ENCODE measurements at places on chromosomes 6 and 20.

DNA sequence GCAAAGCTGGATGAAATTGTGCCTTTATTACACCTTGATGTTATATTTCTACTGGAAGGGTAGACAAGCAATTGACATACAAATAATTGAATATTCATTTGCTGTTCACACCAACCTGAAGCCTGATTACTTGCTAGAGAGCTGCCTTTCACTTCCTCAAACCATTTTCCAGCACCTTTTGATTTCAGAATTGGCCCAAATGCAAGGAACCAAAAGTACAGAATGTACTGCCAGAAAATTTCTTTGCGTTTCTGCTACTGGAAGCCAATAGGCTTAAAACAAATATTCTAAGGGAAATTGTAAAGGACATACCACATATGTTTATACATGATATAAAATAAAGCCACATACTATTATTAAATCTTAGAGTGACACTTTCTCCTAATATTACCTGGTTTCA is 94.5 kb downstream of the RFPL4B start:
- DNase-seq, result no peak

GRCh38 chr6:90003069-90003795 is 109.0 kb downstream of the GJA10 start:
- no peak for DNase-seq

GRCh38 chr6:136317021-136317694 is 27.5 kb upstream of the BCLAF1 start:
- peak; percentile 27 for DNase-seq

- no peak for DNase-seq
These were observed 14.5 kb downstream of the NOL7 start for GRCh38 chr6:13629459-13630116.

DNA sequence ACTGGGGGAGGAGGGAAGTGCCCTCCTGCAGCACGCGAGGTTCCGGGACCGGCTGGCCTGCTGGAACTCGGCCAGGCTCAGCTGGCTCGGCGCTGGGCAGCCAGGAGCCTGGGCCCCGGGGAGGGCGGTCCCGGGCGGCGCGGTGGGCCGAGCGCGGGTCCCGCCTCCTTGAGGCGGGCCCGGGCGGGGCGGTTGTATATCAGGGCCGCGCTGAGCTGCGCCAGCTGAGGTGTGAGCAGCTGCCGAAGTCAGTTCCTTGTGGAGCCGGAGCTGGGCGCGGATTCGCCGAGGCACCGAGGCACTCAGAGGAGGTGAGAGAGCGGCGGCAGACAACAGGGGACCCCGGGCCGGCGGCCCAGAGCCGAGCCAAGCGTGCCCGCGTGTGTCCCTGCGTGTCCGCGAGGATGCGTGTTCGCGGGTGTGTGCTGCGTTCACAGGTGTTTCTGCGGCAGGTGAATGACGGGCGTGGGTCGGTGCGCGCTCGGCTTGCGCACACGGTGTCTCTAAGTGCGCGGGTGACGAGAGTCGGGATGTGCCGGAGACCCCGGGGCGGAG is at the start of gene CDKN1A:
CDKN1A (plus strand) TSS at position 227 of the 555 bp plus-strand sequence. CDS start 5,388 bp downstream, outside the sequence.
- DNase-seq, result no peak

- no peak for DNase-seq
These were observed 113.5 kb downstream of the SLC22A3 start for GRCh38 chr6:160461641-160462040.
